ENCODE measurements at places on chromosomes 1 and 21. TPM values are rescaled to one million over a fixed set of nuclear protein-coding genes. Genes with fewer than 3 reads are reported as not detected.

HTR1D gene
- total RNA-seq = 0.42 TPM

DMAP1 gene
- total RNA-seq = 30.9 TPM

RSPH1 gene
- total RNA-seq = not detected

BRINP3 gene
- total RNA-seq = not detected

CRB1 gene
- total RNA-seq = not detected

RGS1 gene
- total RNA-seq = not detected

HAPLN2 gene
- total RNA-seq = not detected

LHX8 gene
- total RNA-seq = not detected

- DNase-seq = no peak
These were observed 178.2 kb downstream of the ADGRL2 start for GRCh38 chr1:81978945-81979344.

DNA sequence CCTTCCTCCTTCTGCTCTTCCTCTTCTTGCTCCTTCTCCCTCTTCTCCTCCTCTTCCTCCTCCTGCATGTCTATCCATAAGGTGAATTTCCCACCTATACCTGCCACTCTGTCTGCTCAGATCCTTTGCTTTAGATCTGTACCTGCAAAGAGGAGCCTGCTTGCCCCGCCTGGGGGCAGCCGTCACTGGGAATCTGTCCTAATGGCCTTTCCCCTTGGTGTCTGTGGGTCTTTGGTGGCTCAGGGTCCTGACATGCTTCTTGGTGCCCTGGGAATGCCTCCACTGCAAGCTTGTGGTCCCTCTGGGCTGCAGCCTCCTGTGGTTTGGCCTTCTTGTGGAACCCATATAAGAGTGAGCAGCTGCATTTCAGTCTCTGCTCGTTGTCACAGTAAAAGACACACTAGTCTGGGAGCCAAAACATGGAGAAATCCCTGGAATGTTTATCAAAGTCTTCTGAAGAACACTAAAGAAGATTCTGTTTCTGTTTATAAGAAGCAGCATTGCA, 79.5 kb upstream of the CSF3R start:
- DNase-seq = no peak

- DNase-seq = no peak
These were observed 5.2 kb upstream of the ABCB10 start for GRCh38 chr1:229563701-229564100.

DNA sequence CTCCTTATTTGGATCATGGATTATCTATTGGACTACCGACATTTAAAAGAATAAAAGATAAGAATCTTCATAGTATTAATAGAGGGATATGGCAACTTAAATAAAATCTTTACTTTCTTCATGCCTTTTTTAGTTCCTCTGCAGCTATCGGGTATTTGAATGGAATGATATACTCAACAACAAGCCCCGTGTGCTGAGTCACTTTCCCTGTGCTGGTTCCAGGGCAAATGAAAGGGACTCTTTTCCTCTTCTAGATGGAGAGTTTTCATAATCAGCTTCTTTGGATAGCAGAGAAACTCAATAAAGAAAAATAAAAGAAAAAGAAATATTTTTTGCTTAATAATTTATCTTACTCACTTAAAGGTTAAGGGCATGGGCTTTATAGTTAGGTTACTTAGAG, 213.7 kb downstream of the LRRC40 start:
- DNase-seq = no peak

- no peak for DNase-seq
These were observed 39.7 kb downstream of the EDN2 start for GRCh38 chr1:41444785-41445184.

DNA sequence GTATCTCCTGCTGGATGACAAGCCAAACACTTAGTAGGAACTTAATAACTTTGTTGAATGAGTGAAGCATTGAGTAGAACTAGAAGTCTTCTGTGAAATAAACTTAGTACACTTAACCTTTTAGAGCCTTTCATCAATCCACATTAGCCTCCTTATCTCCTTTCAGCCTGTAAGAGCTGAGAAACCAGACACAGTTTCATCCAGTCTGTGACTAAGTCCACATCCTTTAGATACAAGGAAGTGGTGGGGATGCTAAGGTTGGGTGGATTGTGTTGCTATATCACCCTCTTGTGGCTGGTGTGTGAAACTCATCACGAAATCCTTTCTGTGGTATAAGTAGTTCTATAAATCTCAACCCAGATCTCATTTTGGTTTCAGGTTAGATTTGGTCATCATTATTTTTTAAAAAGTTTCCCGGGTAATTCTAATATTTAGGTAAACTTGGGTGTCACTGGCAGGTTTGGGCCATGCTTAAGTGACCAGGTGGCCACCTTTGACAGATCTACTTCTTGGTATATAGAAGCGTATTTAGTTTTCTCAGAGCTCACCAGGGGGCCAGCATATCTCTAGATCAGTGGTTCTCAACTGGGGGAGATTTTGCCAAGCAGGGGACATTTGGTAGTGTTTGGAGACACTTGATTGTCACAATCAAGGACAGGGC, 27.8 kb upstream of the CD84 start:
- peak; percentile 40 for DNase-seq

GRCh38 chr1:237938553-237938952, 47.8 kb upstream of the ZP4 start:
- no peak for DNase-seq

- DNase-seq = no peak
These were observed 6.3 kb upstream of the ZNF496 start for GRCh38 chr1:247337961-247338360.

- DNase-seq = no peak
These were observed 25.7 kb downstream of the WNT4 start for GRCh38 chr1:22117238-22117637.

GRCh38 chr1:209715314-209715713, 10.7 kb downstream of the HSD11B1 start:
- no peak for DNase-seq

DNA sequence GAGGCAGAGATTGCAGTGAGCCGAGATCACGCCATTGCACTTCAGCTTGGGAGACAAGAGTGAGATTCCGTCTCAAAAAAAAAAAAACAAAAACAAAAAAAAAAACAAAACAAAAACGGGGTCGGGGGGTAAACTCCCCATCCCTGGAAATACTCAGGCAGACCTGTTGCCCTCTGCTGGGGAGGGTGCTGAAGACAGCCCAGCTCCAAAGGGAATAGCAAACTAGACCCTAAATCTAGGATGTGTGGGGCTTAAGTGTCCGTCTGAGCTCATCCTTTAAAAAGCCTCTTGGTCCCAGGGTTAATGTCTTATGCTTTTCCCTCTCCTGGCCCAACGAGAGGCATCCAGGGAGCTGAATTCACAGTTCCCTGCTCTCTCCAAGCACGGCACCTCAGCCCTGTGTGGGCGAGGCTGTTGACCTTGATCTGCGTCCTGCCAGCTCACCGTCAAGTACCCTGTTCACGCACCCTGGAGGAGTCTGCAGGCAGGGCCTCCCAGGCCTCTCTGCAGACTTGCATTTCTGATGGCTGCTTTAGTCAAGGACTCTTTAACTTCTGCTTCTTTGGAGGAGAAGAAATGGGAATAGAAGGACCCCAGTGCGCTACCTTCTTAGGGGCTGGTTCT, 22.3 kb downstream of the KCND3 start:
- DNase-seq = no peak

- DNase-seq = no peak
These were observed 71.5 kb downstream of the CYYR1 start for GRCh38 chr21:26501495-26502021.

DNA sequence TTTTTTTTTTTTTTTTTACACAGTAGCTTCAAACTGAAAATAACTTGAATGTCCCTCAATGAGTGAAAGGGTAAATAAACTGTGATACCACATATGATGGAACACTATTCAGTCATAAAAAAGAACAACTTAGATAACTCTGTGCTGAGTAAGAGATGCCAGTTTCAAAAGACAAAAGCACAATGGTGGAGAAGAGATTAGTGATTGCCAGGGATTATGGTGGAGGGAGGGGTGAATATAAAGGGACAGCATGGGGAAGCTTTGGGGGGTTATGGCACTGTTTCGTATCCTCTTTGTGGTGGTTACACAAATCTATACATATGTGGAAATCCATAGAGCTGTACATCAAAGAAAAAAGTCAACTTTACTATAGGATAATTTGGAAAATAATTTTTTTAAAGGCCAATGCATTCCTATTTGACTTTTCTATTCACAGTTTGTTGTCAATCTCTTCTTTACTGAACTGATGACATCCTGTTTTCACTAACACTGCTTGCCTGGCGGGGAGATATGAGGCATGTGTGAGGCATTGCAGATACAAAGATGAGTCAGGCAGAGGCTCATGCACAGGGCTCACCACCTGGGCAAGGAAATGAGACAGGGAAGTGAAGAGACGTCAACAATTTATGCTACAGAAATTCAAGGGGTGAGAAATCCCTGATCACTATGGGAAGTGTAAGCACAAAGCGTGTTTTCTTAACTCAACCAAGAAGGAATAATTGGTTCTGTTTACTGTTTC, 302.7 kb downstream of the DUSP10 start:
- peak; percentile 83 for DNase-seq

DNA sequence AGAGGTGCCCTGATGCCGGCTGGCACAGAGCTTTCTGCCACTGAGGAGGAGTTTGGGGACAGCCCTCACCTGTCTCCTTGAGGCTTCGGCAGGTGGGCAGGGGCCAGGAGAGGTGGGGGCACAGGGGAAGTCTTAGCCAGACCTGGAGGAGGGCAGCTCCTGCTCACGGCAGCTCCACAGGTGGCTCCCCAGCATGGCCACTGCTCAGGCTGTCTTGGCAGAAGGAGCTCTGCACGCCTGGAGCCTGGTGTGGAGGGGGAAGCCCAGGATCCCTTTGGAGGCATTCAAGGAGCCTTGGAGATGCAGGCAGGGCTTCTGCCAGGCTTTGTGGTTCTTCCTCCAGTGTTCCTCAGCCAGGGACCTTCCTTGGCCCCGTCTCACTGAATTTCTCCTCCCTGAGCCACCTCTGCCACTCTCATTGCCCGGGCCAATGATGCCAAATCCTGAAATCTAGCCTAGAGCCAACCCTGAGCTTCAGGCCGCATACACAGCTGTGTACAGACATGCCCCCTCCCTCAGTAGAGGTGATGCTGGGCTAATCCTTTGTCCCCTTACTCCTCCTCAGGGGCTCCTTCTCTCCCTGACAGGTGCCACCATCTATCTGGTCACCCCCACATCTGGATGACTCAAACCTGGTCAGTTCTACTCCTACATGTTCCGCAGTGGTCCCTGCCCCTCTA, 251.8 kb upstream of the VAMP3 start:
- no peak for DNase-seq

- no peak for DNase-seq
These were observed 12.7 kb downstream of the CD58 start for GRCh38 chr1:116558140-116558549.

DNA sequence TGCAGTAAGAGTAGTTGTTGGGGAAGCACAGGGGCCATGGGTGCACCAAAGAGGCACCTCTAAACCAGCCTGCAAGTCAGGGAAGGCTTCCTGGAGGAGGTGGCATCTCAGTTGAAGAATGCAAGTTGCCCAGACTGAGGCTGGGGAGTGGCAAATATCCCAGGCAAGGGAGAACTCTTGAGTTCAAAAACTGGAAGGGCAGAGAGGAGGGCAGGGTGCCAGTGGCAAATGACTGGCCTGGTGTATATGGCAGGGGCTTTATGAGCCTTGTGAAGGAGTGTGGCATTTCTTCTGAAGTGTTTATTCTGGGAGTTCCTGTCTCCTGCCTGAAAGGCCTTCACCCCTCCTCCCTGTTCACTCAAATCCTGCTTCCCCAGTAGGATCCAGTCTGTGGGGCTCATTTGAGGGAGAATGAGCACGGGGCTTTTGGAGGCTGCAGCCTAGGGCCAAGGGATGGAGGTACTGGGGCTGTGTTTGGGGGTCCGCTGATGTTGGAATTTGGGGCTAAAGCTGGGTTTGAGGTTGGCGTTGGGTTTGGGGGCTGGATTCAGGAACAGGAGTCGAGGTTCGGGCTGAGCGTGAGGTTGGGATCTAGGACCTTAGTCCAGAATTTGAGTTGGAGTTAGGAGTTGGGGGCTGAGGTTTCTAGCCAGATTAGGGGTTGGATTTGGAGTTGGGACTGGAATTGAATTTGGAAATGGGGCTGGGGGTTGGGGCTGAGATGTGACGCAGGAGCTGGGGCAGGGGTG, at the start of gene TMEM125:
TSS of gene TMEM125 (plus strand) at position 357 of the 749 bp plus-strand sequence. CDS start 2,740 bp downstream, outside the sequence.
- DNase-seq = no peak

- no peak for DNase-seq
These were observed 5.0 kb upstream of the CLCA4 start for GRCh38 chr1:86541859-86542258.

DNA sequence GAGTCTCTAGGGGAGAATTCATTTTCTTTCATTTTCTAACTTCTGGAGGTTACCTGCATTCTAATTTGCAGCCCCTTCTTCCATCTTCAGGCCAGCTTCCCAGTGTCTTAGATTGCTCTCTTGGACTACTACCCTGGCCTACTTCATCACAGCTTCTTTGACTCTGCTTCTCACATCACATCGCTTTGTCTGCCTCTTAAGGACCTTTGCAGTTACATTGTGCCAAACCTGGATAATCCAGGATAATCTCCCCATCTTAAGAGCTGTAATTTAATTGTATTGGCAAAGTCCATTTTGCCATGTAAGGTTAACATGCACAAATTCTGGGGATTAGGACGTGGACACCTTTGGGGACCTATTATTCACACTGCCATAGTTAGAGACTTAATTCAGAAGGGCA, 18.4 kb downstream of the RNF2 start:
- DNase-seq = no peak

DNA sequence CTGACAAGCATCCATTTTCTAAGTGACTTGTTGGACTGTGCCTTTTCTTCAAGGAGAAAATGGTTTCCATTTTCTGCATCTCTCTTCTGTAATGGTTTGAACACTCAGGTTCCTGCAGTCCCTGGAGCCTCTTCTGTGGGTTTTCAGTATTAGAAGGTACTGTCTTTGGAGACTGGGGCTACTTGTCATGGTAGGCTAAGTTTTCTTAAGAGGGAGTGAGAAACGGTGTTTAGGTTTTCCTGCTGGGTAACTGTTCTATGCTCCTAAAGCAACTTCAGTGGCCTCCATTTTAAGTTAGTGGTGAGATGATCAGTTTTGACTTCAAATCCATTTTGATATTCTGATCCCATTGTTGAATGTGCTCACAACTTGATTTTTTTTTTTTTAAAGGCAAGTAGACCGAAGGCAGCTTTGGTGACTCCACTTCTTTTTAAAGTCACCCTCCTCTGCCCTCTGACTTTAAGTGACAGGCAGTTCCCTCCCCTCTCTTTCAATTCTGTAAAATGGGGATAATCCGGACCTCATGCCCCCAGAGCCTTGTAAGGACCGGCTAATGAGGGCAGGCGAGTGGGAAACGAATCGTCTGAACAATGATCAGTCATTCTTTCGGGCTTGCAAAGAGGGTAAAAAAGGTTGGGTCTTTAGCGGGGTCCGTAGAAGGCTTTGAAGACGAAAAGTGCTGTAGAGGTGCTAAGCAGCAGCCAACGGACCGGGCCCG, 1.0 kb upstream of the ARID1A start:
- DNase-seq = no peak

DNA sequence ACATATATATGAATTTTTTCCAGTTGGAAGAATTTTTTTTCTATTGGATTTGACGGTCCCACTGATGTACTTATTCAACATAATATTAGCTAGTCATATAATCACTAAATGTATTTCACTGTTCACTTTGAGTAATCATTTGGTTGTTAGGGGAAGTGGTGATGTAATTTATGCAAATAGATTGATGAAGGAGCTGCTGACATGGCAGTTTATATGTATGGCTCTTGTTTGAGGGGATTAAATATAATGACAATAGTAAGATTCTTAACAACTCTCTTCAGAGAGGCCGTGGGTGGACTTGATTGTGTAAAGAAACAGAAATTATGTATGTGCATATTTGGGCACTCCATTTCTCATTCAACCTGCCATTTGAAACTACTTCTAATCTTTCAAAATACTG, 653.6 kb upstream of the ADGRL4 start:
- DNase-seq = no peak
